ENCODE measurements at places on chromosomes 1 and 21.

- DNase-seq: no peak
These were observed 17.5 kb downstream of the RASSF5 start for GRCh38 chr1:206524739-206525364.

GRCh38 chr1:248906753-248907661 lies 972 bp downstream of the PGBD2 start:
- DNase-seq: no peak

DNA sequence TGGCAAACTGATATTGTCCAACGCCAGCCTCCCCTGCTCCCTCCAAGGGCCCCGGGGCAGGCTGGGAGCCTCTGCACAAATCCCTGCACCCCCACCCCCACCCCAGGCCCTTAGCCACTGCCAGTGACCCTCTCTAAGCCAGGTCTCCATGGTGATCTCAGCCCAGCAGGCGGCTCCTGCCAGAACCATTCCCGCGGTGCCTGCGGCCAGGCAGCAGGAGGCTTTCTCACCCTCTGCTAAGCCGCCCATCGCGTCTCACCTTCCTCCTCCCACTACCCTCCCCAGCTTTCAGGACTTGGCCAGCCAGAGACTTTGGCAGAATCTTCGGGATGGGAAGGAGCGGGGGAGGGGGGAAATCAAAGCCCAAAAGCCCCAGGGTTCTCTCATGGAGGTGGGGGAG lies 46.8 kb upstream of the WASF2 start:
- DNase-seq: no peak

DNA sequence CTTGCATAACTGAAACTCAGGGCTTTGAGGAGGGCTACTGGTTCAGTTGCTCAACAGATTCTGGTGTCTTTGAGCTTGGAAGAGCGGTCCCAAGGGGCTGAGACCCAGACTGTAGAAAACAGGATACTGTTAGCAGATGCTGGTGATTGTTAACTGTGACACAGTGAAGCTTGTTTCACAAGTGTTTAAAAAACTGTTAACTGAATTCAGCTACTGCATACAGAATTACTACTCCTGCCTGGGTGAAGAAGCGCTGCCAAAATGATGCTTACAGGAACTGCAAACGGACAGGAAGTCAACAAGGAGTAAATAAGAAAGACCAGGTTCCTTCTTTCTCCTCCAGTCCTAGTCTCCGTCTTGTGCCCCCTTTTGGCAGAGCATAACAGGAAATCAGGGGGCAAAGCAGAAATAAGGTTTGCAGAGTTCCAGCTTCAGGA lies 195.3 kb upstream of the USP25 start:
- no peak for DNase-seq

DNA sequence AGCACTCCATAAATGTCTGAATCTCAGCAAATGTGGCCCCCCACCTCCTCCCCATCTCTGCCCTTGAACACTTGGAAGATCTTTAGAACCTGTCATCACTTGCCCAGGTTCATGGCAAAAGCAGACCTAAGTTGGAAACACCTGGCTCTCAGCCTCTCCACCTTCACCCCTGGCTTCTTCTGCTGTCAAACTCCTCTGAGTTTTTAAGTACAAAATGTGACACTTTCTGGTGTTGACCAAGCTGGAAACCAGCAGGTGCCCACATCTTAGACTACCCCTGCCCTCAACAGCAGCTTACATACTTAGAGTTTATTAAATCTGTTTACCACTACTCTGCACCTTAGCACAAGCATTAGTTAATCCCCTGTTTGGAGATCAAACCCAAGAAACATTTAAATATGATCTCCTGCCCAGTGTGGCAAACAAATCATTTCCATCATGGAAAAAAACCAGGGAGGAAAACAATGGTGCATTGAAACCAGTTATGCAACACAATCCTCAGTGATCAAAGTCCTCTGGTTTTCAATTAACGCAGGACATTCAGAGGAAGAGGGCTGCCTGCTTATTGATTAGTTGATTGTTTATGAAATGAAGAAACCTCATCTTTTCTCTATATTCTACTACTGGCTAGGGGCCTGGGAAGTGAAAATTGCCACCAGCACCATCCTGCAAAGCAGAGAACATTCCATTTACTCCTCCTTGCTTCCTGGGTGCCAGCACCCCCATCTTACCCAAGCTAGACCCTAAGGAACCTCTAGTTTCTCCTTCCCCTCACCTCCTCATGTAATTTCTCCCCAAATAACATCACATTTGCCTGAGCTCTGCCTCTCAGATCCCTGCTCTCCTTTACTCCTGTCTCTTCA lies 139.4 kb upstream of the RAB4A start:
- no peak for DNase-seq

GRCh38 chr1:151935154-151935553 lies 25.8 kb upstream of the THEM4 start:
- no peak for DNase-seq

DNA sequence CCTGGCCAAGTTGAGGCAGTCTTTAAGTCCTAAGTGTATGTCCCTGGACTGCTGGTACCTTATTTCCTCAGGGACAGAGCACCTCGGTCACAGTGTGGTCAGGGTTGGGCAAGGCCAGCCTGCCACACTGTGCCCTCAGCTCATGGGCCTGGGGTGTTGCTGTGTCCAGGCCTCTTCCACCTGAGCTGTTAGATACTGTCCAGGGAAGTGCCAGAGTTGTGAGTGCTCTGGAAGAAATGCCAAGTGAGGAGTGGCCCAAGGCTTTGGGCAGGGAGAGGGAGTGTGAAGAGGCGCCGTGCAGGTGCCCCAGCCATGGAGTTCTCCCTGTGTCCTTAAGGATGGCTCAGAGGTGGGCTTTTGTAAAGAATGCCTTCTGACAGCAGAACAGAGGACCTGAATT lies 15.3 kb downstream of the URB2 start:
- DNase-seq: no peak

- DNase-seq: no peak
These were observed 1168.6 kb downstream of the KCNT2 start for GRCh38 chr1:195439661-195440060.

DNA sequence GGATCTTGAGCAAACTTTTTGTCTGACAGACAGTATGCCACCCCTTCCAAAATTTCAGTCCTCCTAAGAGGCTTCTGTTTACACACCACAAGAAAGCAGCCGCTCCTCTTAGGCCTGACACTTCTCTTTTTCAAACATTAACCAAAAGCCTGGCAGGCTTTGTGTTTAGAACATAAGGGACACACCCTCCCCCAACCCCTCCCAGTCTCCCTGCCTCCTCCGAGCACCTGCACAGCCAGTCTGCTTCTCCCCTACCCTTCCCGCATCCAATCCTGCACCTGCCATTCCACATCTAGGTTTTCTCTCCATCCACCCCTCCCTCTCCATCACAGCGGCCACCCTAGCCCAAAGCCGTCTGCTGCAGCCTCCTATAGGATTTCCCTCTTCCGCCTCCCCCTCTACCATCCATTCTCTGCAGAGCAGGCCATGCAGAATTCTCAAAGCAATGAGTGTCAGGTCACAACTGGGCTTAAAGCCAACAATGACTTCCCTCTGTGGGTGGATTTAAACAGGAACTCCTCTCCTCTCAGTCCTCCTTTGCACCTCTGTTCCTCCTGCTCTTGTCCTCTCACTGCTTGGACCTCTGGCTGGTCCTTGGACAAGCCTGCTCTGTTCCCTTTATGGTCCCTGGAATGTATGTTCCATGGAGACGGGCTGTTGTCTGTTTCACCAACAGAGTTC lies 478.2 kb downstream of the NPHP4 start:
- no peak for DNase-seq

- no peak for DNase-seq
These were observed 14.8 kb upstream of the PTPRC start for GRCh38 chr1:198623752-198624647.

- DNase-seq: no peak
These were observed 716 bp upstream of the MTARC1 start for GRCh38 chr1:220786057-220786336.

DNA sequence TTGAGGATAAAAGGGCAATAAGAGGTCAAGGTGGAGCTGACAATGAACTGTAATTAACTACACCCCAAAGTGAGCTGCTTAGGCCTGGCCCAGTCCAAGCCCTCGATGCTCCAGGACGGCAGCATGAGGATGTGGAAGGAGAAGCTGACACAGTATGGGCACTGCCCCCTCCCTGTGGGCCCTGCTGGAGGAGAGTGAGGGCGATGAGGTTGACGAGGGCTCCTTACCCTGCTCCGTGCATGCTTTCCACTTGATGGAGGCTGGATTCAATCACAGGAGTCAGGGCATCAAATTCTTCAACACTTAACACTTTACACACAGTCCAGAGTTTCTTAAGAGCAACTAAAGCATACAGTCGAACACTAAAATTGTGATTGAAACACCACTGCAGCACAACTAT lies 32.4 kb downstream of the COA6 start:
- DNase-seq: no peak

- DNase-seq: no peak
These were observed 22.9 kb downstream of the HTR1D start for GRCh38 chr1:23194119-23194984.

DNA sequence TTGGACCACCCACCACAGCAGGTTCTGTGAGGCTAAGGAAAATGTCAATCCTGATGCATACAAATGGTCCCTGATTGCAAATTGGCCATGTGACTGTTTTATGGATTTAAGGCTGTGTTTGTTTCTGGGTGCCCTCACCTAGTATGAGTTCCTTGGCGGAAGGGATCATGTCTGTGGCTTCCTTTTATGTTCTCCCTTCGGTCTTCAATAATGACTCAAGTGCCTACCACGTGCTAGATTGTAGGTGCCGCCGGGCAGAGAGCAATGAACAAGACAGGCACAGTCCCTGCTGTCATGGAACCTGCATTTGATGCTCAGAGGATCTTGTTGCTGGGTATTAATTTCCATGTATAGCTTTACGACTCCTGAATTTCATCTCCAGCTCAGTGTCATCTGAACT lies 9.8 kb upstream of the VWA5B1 start:
- DNase-seq: no peak

GRCh38 chr21:33733601-33734000 lies 91.3 kb downstream of the ITSN1 start:
- no peak for DNase-seq

GRCh38 chr1:38217316-38217715 lies 170.7 kb upstream of the POU3F1 start:
- DNase-seq: no peak

DNA sequence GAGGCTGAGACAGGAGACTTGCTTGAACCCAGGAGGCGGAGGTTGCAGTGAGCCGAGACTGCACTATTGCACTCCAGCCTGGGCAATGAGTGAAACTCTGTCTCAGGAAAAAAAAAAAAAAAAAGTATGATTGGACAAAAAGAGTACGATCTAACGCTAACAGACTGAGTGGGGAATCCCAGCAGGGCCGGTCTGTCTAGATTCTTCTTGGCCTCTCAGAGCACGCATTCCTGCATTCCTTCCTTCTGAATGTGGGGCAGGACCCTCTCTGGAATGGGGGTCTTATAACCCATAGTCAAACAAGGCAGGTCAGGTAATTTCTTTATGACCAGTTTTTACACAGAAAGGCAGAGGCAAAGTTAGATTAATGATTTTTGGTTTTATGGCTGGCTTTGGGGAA lies 92.0 kb upstream of the PPM1J start:
- no peak for DNase-seq

DNA sequence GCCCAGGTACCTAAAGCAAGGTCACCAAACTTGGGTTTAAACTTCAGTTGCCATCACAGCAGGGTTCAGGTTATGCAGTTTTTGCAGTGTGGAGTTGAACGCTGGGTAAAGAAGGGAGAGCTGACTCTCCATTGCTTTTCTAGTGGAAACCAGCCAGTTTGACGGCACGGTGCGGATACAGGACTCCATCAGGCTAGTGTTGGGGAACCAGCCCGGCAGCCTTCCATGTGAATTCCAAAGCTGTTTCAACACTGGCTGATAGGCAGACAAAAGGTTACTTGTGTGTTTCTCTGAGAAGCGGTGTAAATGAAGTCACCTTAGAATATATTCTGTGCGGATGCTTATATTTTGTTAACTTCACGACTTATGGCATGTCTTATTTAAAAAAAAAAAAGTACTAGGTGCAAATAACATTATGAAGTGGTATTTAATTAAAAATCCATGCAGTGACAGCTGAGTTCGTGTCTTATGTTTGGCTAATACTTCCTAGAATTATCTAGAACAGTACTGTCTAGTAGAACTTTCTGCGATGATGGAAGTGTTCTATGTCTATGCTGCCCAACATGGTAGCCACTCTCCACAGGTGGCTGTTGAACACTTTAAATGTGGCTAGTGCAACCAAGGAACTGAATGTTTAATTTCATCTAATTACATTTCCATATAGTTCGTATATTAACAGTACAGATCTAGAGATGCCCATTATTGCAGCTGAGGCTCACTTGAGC lies 29.9 kb upstream of the RCAN3 start:
- no peak for DNase-seq

DNA sequence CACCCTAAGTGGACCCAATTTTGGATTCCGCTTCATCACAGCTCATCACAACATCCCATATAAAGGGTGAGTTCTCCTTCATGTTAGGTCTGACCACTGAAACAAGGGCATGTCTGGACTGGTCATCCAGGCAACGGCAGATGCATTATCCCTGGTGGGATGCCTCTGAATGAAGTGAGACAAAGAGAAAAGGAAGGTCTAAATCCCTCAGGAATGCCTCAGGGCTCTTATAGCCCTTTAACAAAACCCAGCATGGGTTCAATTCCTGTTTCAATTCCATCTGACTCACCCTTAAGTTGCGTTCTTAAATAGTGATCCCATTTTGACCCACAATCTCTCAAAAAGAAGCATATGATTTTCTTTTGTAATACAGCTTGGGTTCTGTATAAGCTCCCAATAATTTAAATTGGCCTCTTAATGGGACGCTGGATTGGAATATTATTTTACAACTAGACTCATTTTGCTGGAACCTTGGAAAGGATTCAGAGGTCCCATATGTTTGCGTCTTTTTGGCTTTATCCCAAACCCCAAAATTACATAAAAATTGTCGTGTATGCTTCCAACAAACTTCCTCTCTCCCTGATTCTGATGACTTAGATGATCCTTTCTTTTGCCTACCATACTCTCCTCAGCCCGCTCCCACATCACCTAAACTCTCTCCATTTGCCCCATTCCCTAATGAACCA lies 287.4 kb upstream of the ZP4 start:
- no peak for DNase-seq

GRCh38 chr1:52707927-52708655 lies 9.9 kb upstream of the COA7 start:
- no peak for DNase-seq

- DNase-seq: no peak
These were observed 138.7 kb downstream of the LRRC40 start for GRCh38 chr1:70066711-70067110.

DNA sequence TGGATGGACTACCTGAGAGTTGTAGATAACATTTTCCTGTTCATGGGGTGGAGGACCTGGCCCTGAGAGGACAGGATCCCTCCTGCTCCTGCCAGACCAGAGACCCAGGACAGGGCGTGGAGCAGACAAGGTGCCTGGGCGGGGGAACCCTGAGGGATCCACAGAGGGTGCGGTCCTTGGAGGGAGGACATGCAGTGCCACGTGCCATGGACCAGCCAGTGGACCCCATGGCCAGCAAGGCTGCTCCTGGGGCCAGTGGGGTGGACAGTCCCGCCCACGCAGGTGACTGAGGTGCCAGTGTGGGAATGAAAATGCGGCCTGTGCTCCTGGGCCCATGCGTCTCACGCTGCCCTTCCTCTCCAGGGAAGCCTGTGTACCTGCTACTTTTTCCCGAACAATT lies 3.6 kb downstream of the RER1 start:
- no peak for DNase-seq

- no peak for DNase-seq
These were observed 1237.4 kb upstream of the TMPRSS15 start for GRCh38 chr21:19640964-19641363.

Data from NCI-H2081 (cell line).